ENCODE measurements at places on chromosomes 2 and 18. TPM values are rescaled to one million over a fixed set of nuclear protein-coding genes. Genes with fewer than 3 reads are reported as not detected.

DNA sequence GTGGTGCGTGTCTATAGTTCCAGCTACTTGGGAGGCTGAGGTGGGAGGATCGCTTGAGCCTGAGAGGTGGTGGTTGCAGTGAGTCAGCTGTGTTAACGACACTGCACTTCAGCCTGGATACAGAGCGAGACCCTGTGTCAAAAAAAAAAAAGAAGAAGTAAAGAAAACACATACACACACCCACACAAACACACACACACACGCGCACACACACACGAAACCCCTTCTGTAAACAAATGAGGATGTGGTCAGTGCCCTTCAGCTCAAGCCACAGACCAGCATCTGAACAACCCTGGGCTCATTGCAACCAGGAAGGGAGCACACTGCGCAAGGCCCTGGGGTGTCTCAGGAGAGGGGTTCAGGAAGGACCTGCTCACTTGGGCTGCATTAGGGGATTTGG lies 47.9 kb upstream of the KCNF1 start:
- H3K4me1 ChIP-seq: no peaks in the 10 kb centered on the region
- H3K36me3 ChIP-seq: no peaks in the 10 kb centered on the region
- peaks cover 9% of the 10 kb centered on the region for H3K27me3 ChIP-seq
- DNase-seq: no peak
- H3K27ac ChIP-seq: no peak overlapping the region

- no peaks in the 10 kb centered on the region for H3K36me3 ChIP-seq
- H3K4me1 ChIP-seq: peaks cover 23% of the 10 kb centered on the region
- DNase-seq: no peak
- H3K27me3 ChIP-seq: no peaks in the 10 kb centered on the region
These were observed 80.5 kb downstream of the BCL2L11 start for GRCh38 chr2:111201214-111201613.

GRCh38 chr2:37625156-37625555 lies 46.3 kb downstream of the CDC42EP3 start:
- no peak for DNase-seq
- peaks cover 2% of the 10 kb centered on the region for H3K4me1 ChIP-seq
- no peak overlapping the region for H3K4me3 ChIP-seq
- H3K27ac ChIP-seq: no peak overlapping the region

The HOXD9 gene
- 0.56 TPM for total RNA-seq

The TGFA gene
- 4.7 TPM for total RNA-seq

- no peak for DNase-seq
- H3K4me3 ChIP-seq: no peak overlapping the region
- H3K27ac ChIP-seq: no peak overlapping the region
- peaks cover 7% of the 10 kb centered on the region for H3K36me3 ChIP-seq
- H3K27me3 ChIP-seq: no peaks in the 10 kb centered on the region
These were observed 57.5 kb downstream of the SLC35F5 start for GRCh38 chr2:113698892-113699447.

The CROCC2 gene
- total RNA-seq: not detected

DNA sequence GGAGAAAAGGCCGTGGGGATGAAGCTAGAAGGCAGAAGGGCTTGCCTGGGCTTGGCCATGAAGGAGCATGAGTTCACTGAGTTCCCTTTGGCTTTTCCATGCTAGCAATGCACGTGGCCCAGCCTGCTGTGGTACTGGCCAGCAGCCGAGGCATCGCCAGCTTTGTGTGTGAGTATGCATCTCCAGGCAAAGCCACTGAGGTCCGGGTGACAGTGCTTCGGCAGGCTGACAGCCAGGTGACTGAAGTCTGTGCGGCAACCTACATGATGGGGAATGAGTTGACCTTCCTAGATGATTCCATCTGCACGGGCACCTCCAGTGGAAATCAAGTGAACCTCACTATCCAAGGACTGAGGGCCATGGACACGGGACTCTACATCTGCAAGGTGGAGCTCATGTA lies 2.9 kb downstream of the CTLA4 start:
- H3K4me1 ChIP-seq: peaks cover 13% of the 10 kb centered on the region
- no peak overlapping the region for H3K27ac ChIP-seq
- peaks cover 2% of the 10 kb centered on the region for H3K27me3 ChIP-seq
- no peak for DNase-seq

DNA sequence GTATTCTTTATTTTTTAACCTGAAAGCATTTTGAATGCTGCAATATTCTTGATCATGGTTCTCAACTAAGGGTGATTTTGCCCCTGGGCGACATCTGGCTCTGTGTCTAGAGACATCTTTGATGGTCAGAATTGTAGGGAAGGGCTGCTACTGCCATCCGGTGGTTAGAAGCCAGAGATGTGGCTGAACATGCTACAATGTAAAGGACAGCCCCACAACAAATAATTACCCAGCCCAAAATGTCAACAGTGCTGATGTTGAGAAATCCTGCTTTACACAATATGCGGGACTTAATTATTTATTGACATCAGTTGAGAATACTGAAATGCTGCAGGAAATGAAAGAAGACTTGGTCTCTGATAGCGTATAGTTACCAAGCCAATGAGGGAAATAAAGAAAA lies 37.5 kb upstream of the SERPINB2 start:
- H3K4me1 ChIP-seq: no peaks in the 10 kb centered on the region
- peak; percentile 47 for DNase-seq
- H3K4me3 ChIP-seq: no peak overlapping the region
- no peak overlapping the region for H3K27ac ChIP-seq
- no peaks in the 10 kb centered on the region for H3K27me3 ChIP-seq
- H3K36me3 ChIP-seq: no peaks in the 10 kb centered on the region

DNA sequence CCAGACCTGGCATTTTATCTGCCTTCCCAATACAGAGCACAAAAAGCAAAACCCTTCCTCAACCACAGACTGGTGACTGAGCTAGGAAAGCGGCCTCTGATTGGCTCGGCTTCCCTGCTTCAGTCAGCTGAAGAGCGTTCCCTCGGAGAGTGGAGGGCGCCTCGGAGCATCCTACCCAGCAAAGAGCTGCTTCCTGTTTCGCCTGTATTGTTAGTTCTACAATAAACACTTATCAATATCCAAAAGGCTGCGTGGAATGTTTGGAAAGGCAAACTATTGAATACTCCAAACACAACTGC lies 125.0 kb downstream of the CACNB4 start:
- peak; percentile 45 for DNase-seq
- peaks cover 3% of the 10 kb centered on the region for H3K27me3 ChIP-seq
- H3K27ac ChIP-seq: no peak overlapping the region
- no peaks in the 10 kb centered on the region for H3K36me3 ChIP-seq
- no peak overlapping the region for H3K4me3 ChIP-seq

The SPATS2L gene
- 72.9 TPM for total RNA-seq

The KLHL29 gene
- 17.5 TPM for total RNA-seq

- no peaks in the 10 kb centered on the region for H3K36me3 ChIP-seq
- H3K27ac ChIP-seq: no peak overlapping the region
- H3K4me3 ChIP-seq: no peak overlapping the region
- H3K4me1 ChIP-seq: no peaks in the 10 kb centered on the region
These were observed 967.0 kb downstream of the DCDC2C start for GRCh38 chr2:4670331-4670730.

- H3K27ac ChIP-seq: no peak overlapping the region
- no peaks in the 10 kb centered on the region for H3K36me3 ChIP-seq
- H3K4me3 ChIP-seq: no peak overlapping the region
- no peaks in the 10 kb centered on the region for H3K4me1 ChIP-seq
These were observed 47.9 kb downstream of the EFR3B start for GRCh38 chr2:25089605-25090315.

The EDAR gene
- not detected for total RNA-seq

The LOXHD1 gene
- 0.23 TPM for total RNA-seq

The SCN3A gene
- 0.38 TPM for total RNA-seq

DNA sequence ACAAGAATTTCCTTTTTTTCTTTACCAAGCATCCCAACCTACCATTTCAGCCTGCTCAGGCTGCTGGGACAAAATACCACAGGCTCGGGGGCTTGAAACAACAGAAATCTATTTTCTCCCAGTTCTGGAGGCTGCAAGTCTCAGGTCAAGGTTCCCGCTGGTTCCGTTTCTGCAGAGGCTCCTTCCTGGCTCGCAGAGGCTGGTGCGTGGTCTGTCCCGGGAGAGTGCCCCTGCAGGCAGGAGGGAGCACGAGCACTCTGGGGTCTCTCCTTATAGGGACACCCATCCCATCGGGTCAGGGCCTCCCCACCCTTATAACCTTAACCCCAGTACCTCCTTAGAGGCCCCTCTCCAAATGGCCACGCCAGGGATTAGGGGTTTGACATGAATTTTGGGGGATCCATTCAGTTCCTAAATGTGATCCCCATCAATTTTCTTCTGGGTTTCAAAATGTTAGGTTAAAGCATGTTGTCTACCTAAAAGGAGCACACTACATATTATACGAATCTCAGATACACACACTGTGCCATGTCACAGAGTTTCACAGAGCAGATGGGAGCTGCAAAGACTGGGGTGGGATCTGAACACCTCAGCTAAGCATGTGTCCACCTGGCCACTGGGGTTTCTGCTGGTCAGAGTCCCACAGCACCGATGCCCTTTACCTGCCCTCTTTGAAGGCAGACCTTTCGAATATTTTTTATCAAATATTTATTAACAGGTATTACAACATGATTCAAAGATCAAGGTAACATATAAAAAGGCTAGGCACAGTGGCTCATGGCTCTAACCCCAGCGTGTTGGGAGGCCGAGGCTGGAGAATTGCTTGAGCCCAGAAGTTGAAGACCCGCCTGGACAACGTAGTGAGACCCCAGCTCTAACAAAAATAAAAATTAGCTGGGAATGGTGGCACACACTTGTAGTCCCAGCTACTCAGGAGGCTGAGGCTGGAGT lies 17.6 kb upstream of the ADI1 start:
- peaks cover 6% of the 10 kb centered on the region for H3K36me3 ChIP-seq
- peaks cover 3% of the 10 kb centered on the region for H3K4me1 ChIP-seq
- peak; percentile 45 for DNase-seq
- no peak overlapping the region for H3K4me3 ChIP-seq

DNA sequence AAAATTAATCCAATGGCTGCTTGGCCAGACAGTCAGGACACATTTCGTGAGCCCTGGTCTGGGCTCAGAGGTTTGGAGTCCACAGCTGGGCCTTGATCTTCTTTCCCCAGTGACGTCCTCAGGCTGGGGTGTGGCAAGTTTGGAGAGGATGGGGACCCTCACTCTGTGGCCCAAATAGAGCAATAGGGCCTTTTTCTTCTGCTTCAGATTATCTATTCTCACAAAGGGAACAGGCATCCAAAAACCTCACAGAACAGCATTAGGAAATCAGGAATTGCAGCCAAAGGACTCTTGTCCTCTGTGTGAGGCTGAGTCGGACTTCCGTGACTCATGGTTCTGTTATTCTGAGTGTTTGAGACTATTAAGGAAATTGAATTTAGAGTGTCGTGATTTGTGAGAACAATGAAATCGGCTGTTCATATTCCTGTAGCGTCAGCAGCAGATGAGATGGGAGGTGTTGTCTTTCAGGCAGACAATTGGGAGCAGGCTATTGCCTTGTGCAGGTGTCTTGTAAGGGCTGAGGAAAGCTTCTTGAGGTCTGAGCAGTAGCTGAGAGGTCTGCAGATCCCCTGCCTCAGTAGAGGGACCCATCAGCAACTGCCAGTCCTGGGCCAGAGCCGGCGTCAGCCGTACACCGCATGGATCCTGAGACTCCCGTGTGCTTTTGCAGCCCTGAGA lies 113.8 kb downstream of the SH3RF3 start:
- no peaks in the 10 kb centered on the region for H3K27me3 ChIP-seq
- peaks cover 57% of the 10 kb centered on the region for H3K4me1 ChIP-seq
- no peaks in the 10 kb centered on the region for H3K36me3 ChIP-seq
- no peak overlapping the region for H3K27ac ChIP-seq

DNA sequence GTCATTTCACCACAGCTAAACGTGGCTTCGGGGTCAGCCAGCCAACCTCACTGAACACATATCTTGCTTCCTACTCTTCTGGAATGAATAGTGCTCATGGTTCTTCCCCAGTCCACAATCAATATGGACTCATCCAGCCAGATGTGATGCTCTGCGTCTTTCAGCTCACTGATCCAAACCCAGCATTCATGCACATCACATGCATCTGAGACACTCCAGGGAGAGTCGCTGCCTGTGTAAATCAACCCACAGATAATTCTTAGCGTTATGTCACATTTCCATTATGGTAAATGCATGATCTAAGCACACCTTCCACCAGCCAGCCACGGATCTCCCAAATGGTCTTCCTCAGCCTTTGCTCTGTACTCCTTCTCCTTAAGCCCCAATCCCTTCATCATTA lies 306.7 kb upstream of the CHAC2 start:
- H3K27ac ChIP-seq: no peak overlapping the region
- H3K36me3 ChIP-seq: no peaks in the 10 kb centered on the region
- no peak overlapping the region for H3K4me3 ChIP-seq
- DNase-seq: no peak

GRCh38 chr18:50092245-50092805 lies 102.6 kb downstream of the MYO5B start:
- no peak for DNase-seq
- no peak overlapping the region for H3K27ac ChIP-seq
- no peaks in the 10 kb centered on the region for H3K36me3 ChIP-seq
- no peaks in the 10 kb centered on the region for H3K4me1 ChIP-seq
- no peak overlapping the region for H3K4me3 ChIP-seq

The OTOS gene
- total RNA-seq: not detected

The UGT1A6 gene
- not detected for total RNA-seq

DNA sequence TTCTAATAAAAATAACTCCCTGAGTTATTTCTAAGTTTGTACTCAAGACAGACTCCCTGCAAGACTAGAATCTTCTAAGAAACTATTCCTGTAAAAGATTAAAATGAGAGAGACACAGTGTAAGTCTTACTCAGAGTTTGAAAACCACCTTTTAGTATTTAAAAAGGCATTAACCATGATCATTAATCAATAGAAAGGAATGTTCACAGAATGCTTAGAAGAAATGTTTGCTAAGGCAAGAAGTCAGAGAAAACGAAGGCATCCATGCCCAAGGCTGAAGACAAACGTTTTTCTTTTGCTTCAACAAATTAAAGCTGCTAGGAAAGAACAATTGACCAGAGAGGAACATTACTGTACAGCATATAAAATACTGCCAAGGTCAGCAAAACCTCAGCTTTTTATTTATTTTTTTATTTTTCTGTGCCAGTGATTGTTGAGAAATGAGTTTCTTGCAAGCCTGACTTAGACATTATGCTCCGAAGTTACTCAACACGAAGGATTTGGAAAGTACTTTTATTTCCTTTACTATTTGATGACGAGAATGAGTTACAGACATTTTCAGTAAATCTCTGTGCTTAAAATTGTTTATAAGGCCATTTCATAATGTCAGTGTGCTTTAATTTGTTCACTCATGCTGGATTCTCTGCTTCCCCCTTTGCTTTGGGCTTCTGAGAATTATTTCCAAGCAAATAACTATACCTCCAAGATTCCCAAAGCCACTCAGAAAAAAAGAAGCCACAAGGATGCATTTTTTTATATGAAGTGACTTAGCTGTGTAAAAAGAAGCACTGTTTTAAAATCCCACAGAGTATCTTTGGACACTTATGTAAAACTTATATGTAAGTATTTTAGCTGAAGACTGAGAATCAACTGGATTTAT lies 20.5 kb downstream of the RND3 start:
- H3K4me3 ChIP-seq: no peak overlapping the region
- no peaks in the 10 kb centered on the region for H3K36me3 ChIP-seq
- no peaks in the 10 kb centered on the region for H3K4me1 ChIP-seq
- DNase-seq: no peak

- peaks cover 6% of the 10 kb centered on the region for H3K4me1 ChIP-seq
- no peak overlapping the region for H3K27ac ChIP-seq
- H3K36me3 ChIP-seq: no peaks in the 10 kb centered on the region
- peak; percentile 53 for DNase-seq
- H3K27me3 ChIP-seq: peaks cover 16% of the 10 kb centered on the region
- peak overlapping the region; percentile 89 for H3K4me3 ChIP-seq
These were observed 843 bp downstream of the CYS1 start for GRCh38 chr2:10079266-10079869.

GRCh38 chr2:3429066-3429610 lies 49.6 kb downstream of the TRAPPC12 start:
- peaks cover 2% of the 10 kb centered on the region for H3K4me1 ChIP-seq
- H3K4me3 ChIP-seq: no peak overlapping the region
- no peak for DNase-seq
- H3K27ac ChIP-seq: no peak overlapping the region

The TMEM178A gene
- total RNA-seq: 4.8 TPM

The CHRND gene
- not detected for total RNA-seq
